ENCODE measurements at places on chromosomes 3 and 15.

DNA sequence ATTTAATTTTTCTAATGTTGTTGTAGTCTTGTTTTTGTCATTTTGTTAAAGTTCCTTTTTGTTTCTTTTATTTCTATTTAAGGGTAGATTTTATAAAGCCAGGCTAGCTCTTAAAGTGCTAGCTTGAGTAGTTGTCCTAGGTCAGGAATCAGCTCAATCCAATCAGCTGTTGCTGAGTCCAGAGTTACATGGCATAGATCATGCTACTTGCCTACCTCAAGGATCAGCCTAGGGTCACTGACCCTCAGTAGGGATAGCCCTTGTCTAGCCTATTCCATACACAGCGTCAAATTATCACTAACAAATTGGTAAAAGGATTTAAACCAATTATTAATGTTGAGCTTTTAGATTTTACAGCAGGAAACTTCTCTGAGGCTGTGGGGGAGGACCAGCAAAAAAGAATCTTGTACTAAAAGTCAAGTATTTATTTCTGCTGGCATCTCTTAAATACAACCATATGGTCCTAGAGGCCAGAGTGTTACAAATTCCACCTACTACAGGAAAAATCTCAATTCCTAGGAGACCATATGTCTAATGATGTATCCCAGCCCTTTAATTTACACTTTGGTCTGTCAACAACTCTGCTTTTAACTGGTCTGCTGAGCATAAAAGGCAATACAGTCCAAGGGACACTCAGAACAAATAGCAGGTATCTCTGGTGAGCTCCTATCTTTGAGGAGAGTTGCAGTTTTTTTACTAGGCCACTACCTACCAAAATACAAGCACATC lies 138.3 kb upstream of the PTPRG start:
- peak; percentile 23 for DNase-seq

- DNase-seq = no peak
Measured at GRCh38 chr3:171201825-171202224, 175.3 kb upstream of the SLC2A2 start.

DNA sequence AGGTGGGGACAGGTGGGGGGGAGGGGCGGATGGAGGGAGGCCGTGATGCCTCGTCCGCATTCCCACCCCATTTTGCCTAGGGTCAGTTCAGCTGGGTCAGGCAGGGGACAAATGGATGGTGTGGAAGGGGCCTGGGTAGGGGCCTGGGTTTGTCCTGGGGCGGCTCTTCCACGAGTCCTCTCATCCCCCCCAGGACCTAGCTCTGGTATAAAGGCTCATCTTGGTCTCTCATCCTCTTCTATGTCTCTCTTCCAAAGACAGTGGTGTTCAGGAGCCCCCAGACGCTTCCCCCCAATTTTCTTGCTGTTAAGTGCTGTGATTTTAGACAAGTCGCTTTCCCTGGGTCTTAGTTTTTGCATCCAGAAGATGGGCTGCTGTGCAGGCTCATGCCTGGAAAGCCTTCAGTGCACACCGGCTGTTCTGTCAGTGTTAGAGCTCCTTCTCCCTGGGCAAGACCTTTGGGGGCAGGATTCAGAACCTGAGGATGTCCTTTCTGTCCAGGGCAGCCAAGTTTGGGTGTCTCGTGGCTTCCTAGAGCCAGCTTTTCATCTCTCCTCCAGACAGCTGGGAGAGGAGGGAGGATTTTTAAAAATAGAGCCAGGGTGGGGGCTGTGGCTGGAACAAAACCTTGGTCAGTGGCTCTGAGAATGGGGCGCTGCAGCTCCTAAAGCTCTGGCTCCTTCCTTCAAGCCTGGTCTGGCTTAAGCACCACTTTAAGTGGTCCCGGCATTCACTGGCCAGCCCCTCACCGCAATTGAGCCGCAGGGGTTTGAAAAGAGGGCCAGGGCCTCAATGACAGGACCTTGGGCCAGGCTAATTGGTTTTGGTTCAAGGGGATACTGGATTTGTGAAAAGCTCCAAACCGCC lies 37.7 kb upstream of the POLG start:
- no peak for DNase-seq

- DNase-seq = no peak
Measured at GRCh38 chr15:85667491-85668424, 127.0 kb downstream of the KLHL25 start.

DNA sequence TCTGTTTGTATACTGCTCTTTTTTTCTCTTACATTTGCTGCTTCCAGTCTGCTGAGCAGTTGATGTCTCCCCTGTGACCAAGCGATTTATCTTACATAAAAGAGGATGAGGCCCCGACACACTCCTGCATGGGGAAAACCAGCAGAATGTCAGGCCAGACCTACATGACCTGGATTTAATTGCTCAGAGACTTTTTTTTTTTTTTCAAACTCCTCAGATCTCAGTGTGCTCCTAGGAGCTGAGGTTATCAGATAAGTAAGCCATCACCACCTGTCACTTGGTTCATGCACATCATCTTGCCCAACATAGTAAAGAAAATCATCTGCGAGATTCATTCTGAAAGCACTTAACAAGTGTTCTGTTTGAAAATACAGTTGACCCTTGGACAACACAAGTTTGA lies 163.1 kb downstream of the PLCL2 start:
- no peak for DNase-seq

GRCh38 chr15:56927816-56928215 lies 9.4 kb downstream of the TCF12 start:
- no peak for DNase-seq

GRCh38 chr15:36775209-36775608 lies 195.8 kb downstream of the CDIN1 start:
- no peak for DNase-seq

DNA sequence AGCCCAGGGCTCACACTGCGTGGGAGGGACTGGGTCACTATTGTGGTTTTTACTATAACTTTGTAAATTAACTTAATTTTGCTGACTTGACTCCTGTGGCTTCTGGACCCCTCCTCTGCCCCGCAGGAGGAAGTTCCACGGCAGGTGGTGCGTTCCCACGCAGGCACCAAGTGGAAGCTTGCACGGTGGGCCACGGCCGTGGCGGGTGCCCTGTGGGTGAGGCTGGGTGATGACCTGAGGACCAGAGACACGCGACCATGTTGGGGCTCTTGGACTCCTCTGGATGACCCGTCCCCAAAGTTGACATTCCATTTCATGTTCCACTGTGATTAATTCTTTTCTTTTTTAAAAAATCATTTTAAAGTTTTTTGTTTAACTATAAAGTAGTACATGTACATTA lies 89.0 kb downstream of the FBLN2 start:
- no peak for DNase-seq

DNA sequence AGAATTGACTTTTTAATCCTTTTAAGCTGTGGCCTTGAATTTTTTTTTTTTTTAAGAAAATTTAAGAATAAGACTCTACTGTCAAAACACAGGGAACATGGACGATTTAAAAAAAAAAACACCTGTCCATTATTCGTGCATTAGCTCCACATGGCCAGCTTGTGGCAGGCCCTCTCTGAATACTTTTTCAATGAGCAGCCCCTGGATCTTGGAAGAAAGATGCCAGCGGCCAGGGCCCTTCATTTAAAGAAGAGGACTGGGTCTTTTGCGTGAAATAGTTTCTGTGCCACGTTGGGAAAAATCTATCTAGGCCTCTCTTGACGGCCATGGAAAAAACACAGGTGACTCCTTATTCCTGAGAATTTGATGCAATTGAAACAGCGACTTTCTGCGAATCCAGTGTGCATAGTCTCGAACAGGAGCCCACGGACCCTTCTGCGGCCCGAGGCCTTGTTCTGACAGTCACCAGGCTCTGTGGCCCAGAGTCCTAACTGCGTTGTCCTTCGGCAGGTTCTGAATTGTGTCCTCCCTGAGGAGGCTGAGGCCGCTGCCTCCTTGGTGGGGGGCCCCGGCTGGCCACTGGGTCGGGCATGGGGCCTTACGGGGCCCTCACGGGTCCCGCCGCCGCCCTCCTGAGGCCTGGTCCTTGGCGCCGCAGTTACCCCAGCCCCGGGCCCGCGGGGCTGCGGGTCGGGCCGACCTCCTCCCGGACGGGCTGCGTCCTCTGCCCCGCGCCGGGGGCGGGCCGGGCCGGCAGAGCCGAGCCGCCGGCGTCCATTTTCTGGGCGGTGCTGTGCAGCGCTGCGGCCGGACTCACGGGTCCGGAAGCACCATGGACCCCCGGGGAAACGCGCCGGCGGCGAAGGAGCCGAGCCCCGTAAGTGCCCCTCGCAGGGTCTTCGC lies 33.5 kb downstream of the ZBTB38 start:
- no peak for DNase-seq

DNA sequence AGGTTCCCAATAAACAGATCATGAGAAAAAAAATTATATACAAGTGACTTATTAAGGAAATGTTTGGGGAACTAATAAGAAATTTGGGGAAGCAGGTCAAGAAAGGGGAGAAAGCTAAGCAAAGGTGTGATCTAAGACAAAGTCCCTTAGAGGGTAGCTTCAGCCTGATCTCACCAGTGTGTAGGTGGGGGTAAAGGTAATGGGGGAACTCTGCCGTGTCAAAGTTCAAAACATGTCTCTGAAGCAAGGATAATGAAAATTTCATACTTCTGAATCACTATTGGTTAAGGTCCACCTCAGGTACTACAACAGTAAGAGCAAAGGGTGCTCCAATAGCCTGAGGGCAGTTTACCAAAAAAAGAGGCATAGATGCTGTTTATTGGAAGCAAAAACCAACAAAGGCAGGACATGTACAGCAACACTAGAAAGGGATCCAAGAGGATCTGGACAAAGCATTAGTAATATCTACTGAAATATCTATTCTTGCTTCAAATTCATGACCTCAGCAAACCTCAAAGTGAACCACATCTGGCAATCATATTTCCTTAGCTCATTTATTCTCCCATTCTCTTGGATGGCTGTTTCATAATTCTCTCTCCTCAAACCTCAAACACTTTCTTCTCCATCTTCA lies 6.9 kb downstream of the ACAD11 start:
- no peak for DNase-seq

- no peak for DNase-seq
Measured at GRCh38 chr15:37009288-37009687, 91.1 kb downstream of the MEIS2 start.

DNA sequence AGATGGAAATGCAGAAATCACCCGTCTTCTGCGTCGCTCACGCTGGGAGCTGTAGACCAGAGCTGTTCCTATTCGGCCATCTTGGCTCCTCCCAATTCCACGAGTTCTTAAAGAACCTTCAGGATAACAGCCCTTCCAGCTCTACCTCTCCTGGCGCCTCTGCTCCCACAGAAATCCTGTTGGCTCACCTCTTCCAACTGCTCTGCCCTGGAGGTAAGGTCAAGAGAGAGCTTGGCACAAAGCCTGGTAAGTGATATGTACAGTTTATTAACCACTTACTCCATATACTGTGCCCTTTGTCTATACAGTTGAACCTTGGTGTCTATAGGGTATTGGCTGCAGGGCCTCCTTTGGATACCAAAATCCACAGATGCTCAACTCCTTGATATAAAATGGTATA lies 17.8 kb upstream of the FGF12 start:
- no peak for DNase-seq

DNA sequence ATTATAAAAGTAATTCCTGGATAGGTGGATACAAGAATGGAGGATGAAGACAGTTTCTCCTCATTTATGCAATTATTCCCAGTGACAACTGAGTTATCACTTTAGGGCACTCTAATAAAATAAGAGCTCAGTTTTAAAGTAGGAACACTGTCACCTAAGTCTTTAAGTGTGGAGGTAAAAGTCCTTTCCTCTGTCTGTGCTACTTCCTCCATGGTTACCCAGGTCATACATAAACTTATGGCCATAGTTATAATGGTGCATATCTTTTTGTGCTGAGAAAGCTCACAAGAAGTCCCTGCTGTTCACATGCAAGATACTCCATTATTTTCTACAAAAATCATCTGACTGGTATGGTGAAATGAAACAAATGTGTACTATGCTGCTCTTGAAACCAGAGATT lies 1093.6 kb downstream of the IGSF11 start:
- no peak for DNase-seq

GRCh38 chr15:97998307-97999071 lies 38.0 kb downstream of the ARRDC4 start:
- DNase-seq = no peak

GRCh38 chr15:76669521-76670207 lies 235.5 kb downstream of the SCAPER start:
- DNase-seq = no peak

GRCh38 chr15:31975830-31976229 lies 54.5 kb upstream of the CHRNA7 start:
- no peak for DNase-seq

- DNase-seq = no peak
Measured at GRCh38 chr15:35505809-35506208, 40.2 kb downstream of the DPH6 start.

DNA sequence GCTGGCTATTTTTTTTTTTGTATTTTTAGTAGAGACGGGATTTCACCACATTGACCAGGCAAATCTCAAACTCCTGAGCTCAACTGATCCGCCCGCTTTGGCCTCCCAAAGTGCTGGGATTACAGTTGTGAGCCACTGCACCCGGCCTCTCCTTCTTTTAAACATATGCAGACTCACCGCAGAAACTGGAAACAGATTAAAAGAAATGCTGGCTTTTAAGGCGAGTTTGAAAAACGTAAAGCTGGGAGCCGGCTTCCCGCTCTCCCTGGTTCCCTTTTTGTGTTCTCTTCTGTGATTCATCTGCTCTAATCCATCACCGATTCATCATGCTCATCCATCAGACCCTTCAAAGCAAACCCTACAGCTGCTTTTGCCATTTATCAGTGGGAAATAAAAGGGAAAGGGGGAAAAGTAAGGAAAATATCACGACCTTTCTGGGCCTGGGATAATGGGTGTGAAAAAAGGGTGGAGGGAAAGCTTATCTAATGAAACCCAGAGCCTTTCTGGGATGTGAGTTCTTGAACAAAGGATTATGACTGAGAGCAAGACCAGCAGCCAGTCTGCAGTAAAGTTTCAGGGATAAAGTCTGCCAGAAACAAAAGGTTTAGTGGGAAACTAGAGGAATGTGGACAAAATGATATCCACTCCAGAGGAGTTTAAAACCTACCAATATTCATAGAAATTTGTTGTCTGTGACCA lies 92.3 kb upstream of the LRIG1 start:
- no peak for DNase-seq

DNA sequence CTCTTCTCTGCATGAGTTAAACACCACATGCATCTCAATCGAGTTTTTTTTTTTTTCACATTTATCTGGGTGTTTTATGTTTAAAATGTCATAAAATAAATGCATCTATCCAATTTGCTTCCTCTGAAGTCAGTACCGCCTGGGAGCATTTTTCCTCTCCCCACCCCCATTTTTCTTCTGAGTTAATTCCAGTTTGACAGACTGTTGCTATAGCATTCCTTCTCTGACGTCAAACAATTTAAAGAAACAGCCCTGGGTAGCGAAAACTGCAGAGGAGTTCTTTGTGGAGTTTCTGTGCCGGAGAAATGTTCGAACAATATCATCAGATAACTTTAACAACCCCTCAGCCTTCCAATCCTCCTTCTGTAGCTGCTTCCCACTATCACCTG lies 900 bp upstream of the GNB4 start:
- DNase-seq = no peak

- peak; percentile 26 for DNase-seq
Measured at GRCh38 chr3:105869861-105870755, 1.3 kb upstream of the CBLB start.

- no peak for DNase-seq
Measured at GRCh38 chr3:11698326-11699082, 54.8 kb upstream of the VGLL4 start.

- no peak for DNase-seq
Measured at GRCh38 chr3:45870099-45870498, 16.2 kb upstream of the CCR9 start.

Measured in DMS 273 treated with DMSO at 0.1 percent for 48 hours (cell line).